ENCODE measurements at places on chromosomes 6 and 20. TPM values are rescaled to one million over a fixed set of nuclear protein-coding genes. Genes with fewer than 3 reads are reported as not detected.

The MKKS gene
- total RNA-seq, result 7.6 TPM

The SRMS gene
- total RNA-seq, result not detected

The BRPF3 gene
- total RNA-seq, result 59.7 TPM

- DNase-seq, result no peak
- no peak overlapping the region for H3K4me3 ChIP-seq
- H3K27me3 ChIP-seq, result no peaks in the 10 kb centered on the region
- H3K4me1 ChIP-seq, result no peaks in the 10 kb centered on the region
- no peak overlapping the region for H3K27ac ChIP-seq
Observed at GRCh38 chr6:88662653-88663174, 300.7 kb downstream of the RNGTT start.

DNA sequence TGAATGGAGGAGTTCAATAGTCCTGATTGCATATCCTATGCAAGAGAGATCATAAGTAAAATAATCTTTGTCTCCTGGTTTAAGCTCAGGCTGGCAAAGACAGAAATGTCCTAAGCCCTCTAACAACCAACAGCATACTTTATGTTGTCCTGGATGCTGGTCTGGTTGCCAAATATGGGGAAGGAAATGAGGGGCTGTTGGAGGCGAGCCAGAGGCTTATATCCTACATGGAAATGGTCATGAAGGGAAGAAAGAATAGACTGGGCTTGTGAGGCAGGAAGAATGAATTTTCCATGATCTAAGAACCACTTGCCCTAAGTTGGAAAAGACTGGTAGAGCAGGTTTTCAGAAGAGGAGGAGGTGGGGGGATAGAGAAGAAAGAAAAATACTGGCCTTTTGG is 237.1 kb downstream of the SMOC2 start:
- no peaks in the 10 kb centered on the region for H3K36me3 ChIP-seq
- no peaks in the 10 kb centered on the region for H3K27me3 ChIP-seq
- H3K27ac ChIP-seq, result no peak overlapping the region

- H3K4me3 ChIP-seq, result no peak overlapping the region
- no peaks in the 10 kb centered on the region for H3K4me1 ChIP-seq
- H3K27ac ChIP-seq, result no peak overlapping the region
- DNase-seq, result no peak
Observed at GRCh38 chr6:83546636-83547035, 34.3 kb downstream of the PRSS35 start.

- H3K27me3 ChIP-seq, result no peaks in the 10 kb centered on the region
- no peak overlapping the region for H3K4me3 ChIP-seq
- DNase-seq, result no peak
- peaks cover 11% of the 10 kb centered on the region for H3K4me1 ChIP-seq
- no peak overlapping the region for H3K27ac ChIP-seq
Observed at GRCh38 chr6:37759221-37760144, 60.0 kb upstream of the ZFAND3 start.
